ENCODE measurements at places on chromosomes 11 and 22.

DNA sequence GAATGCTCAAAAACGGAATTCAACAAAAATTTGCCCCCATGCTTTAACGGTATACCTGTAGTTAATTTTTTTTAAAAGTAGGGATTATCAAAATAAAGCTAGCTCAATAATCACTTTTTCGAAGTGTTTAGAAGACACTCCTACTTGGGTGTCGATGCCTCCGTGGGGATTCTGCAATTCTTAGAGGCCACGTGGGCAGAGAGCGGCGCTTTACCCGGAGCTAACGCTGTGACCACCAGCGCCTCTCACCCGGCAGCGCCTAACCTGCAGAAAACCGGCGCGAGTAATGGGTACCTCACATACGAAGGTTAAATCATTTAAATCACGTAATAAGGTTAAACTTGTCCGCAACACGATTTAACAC lies 583 bp downstream of the TAF1D start:
- peak; percentile 49 for DNase-seq

GRCh38 chr22:29727131-29727523 lies 7.3 kb downstream of the CABP7 start:
- peak; percentile 39 for DNase-seq

DNA sequence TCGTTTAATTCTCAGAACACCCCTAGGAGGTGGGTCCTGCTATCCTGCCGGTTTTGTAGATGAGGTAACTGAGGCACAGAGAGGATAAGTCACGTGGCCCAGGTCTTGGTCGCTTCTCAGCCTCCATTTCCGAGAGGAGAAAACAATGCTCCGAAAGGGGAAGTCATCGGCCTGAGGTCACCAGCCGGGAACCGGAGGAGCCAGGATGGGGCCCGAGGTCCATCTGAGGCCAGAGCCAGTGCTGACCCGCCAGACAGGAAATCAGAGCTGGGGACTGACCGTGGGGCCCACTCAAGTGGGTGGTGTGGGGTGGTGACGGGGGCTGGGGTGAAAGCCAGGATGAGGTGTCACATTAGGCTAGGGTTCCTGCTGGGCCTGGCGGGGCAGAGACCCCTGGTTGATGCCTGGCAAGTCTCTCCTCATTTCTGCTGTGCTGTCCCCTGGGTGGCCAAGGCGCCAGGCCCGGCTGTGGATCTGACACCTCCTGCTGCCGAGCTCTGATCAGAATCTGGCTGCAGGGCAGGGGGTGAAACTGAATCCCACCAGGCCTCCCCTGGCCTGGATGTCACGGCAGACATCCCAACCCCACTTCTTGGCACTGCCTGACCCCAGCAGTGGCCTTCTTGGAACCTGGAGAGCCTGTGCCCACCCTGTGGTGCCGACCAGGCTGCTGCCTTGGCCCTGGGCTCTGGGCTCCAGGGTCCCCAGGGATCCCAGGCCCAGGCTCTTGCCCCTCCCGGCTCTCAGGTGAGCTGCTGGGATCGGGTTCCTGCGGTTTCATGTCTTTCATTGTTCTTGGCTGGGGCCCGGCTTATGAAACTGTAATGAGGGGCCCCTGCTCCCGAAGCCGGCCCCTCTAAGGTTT lies 12.0 kb downstream of the TRIOBP start:
- peak; percentile 25 for DNase-seq

- no peak for DNase-seq
Measured at GRCh38 chr11:101521821-101522220, 62.0 kb downstream of the TRPC6 start.

GRCh38 chr11:45678976-45679375 lies 13.6 kb upstream of the CHST1 start:
- DNase-seq, result no peak

GRCh38 chr22:30704978-30705377 lies 10.3 kb downstream of the OSBP2 start:
- no peak for DNase-seq
